ENCODE measurements at places on chromosomes 13 and 19. TPM values are rescaled to one million over a fixed set of nuclear protein-coding genes. Genes with fewer than 3 reads are reported as not detected.

DNA sequence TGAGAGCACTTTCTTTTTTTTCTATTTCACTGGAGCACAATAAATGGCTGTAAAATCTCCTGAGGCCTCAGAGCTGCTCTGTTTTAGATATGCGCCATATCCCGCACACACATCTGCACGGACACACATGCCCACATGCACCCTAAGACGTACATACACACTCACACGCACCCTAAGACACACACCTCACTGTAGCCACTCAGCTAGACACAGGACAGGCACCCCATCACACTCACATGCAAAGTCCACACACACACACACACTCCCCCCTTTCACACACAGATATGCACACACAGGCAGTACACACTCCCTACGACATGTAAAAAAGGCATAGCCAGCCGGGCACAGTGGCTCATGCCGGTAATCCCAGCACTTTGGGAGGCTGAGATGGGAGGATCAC lies 8.8 kb downstream of the ELOF1 start:
- no peaks in the 10 kb centered on the region for H3K4me1 ChIP-seq
- H3K27me3 ChIP-seq: no peaks in the 10 kb centered on the region
- no peak overlapping the region for H3K27ac ChIP-seq
- H3K36me3 ChIP-seq: no peaks in the 10 kb centered on the region
- DNase-seq: no peak
- H3K4me3 ChIP-seq: no peak overlapping the region

DNA sequence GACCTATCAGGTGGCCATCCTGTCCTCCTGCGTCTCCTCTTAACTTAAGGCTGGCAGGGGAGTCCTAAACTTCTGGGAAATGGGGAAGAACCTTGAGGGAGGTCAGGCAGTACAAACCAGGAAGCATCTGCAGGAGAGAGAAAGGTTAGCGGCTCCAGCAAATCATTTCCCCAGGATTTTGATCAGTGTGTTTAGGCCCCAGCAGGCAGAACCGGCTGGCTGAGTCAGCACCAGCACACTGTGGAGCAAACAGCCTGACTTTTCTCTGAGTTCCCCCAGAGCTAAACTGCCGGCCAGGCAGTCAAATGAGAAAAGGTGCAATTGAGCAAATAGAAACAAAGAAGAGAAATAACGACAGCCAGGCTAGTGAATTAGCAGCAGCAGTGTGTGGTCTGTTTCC lies 46.7 kb upstream of the MEDAG start:
- DNase-seq: no peak
- H3K27ac ChIP-seq: no peak overlapping the region
- no peaks in the 10 kb centered on the region for H3K27me3 ChIP-seq
- no peaks in the 10 kb centered on the region for H3K36me3 ChIP-seq

- H3K27ac ChIP-seq: no peak overlapping the region
- H3K27me3 ChIP-seq: no peaks in the 10 kb centered on the region
- DNase-seq: peak; percentile 22
- no peaks in the 10 kb centered on the region for H3K36me3 ChIP-seq
These were observed 15.9 kb upstream of the C13orf46 start for GRCh38 chr13:113989585-113990300.

The POMP gene
- total RNA-seq: 20.2 TPM

DNA sequence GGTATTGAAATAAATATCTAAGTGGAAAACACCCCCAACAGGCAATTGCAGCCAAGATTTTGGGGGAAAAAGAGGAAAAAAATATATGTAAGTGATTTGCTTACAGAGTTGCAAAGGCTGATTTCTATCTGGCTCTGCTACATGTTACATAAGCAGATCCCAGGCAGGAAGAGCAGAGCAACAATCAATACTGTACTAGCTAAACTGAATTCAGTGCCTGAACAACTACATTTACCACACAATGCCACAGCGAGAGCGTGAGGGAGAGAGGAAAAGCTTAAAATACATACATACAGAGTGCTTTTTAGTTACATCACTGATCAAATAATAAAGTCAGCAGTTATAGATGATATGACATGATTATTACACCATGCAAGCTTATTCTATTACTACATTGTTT lies 665.6 kb upstream of the ARGLU1 start:
- no peak for DNase-seq
- H3K27ac ChIP-seq: no peak overlapping the region
- H3K27me3 ChIP-seq: no peaks in the 10 kb centered on the region
- H3K4me1 ChIP-seq: no peaks in the 10 kb centered on the region
- no peak overlapping the region for H3K4me3 ChIP-seq

GRCh38 chr13:23325191-23325590 lies 108.3 kb downstream of the SACS start:
- H3K36me3 ChIP-seq: no peaks in the 10 kb centered on the region
- no peaks in the 10 kb centered on the region for H3K4me1 ChIP-seq
- H3K27ac ChIP-seq: no peak overlapping the region
- no peaks in the 10 kb centered on the region for H3K27me3 ChIP-seq
- no peak overlapping the region for H3K4me3 ChIP-seq

The HOMER3 gene
- total RNA-seq: 6.7 TPM

The SLC25A41 gene
- 0.20 TPM for total RNA-seq

The DHDH gene
- 0.28 TPM for total RNA-seq

DNA sequence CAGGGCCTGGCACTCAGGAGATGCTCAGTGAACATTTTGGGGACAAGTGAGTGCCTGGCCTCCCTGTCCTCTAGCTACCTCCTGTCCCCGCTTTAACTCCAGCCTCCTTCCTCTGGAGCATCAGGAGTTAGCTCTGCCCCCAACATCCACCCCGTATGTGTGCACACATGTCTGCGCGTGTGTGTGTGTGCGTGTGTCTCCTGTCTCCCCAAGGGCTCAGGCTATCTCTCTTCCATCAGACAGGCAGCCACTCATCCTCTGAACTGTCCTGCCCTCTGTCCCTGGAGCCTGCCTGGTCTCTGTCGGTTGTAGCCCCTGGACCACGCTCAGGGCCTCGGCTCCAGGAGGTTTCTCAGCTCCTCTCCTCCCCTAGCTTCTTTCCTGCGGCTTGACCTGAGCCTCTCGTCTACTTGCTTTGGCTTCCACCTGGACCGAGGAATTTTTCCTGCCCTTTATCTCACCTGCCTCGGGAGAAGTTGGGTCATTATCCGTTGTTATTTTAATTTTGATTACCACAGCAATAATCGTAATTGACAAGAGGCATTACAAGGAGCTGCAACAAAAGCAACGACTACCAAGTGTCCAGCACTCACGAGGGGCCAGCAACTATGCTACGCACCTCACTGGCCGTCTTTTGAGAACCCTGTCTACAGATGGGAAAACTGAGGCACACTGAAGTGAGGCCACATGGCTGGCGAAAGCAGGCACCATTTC lies 32.0 kb upstream of the ASF1B start:
- no peak overlapping the region for H3K4me3 ChIP-seq
- no peak overlapping the region for H3K27ac ChIP-seq
- H3K36me3 ChIP-seq: no peaks in the 10 kb centered on the region
- H3K27me3 ChIP-seq: no peaks in the 10 kb centered on the region

The GGN gene
- total RNA-seq: 0.28 TPM

GRCh38 chr13:60583911-60584753 lies 187.1 kb downstream of the TDRD3 start:
- no peak for DNase-seq
- no peaks in the 10 kb centered on the region for H3K36me3 ChIP-seq
- H3K27me3 ChIP-seq: no peaks in the 10 kb centered on the region

DNA sequence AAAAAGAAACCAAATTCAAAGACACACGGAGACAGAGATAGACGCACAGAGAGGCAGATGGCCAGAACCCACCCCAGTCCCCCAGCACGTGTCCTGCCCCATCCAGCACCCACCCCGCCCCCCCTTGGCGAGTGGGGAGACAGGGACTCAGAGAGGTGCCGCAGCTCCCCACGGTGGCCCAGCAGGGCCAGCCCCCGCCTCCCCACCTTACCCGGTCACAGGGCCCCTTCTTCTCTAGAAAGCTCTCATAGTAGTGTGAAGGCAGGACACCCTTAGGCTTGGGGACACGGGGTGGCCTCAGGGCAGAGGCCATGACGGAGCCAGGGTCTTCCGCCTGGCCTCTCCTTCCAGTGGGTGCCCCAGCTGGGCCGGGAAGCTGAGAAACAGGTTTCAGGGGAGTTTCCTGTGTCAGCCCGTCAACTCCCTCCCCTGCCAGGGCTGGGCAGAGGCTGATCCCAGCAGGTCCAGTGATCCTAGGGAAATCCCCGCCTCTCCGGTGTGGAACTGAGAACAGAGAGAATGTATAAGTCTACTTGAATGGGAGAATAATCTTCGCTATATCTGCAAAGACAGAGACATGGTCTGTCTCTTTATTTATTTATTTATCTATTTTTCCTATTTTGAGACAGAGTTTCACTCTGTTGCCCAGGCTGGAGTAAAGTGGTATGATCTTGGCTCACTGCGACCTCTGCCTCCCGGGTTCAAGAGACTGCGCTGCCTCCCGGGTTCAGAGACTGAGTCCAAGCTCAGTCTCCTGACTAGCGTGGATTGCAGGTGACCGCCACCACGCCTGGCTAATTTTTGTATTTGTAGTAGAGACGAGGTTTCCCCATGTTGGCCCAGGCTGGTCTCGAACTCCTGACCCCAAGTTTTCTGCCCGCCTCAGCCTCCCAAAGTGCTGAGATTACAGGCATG lies at the start of gene STAP2:
Gene STAP2, minus strand, starts transcription at position 387 of the 915 bp plus-strand sequence. Its CDS starts 74 bp downstream, at position 313.
- peak within 1 kb of the TSS; percentile 43 for H3K27ac ChIP-seq
- peak; percentile 81 for DNase-seq
- H3K36me3 ChIP-seq: no peaks in the 10 kb centered on the region
- H3K27me3 ChIP-seq: no peaks in the 10 kb centered on the region

The KLF1 gene
- total RNA-seq: not detected

DNA sequence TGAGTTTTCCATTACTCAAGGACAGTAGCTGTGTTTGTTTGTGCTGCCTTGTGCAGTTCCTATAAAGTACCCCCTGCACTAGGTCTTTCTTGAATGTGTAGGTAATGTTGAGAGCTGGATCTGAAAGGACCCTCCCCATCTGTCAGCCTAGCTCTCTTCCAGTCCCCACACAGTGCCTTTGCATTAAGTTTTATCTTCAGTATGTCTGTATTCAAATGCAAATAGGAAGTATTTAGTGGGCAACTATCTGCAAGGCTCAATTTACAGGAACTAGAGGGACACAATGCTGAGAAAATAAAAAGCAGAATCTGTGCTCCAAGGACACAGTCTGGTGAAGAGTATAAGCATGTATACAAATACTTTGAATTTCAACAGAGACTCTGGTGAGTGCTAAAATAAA lies 558.5 kb downstream of the RFC3 start:
- H3K27me3 ChIP-seq: no peaks in the 10 kb centered on the region
- no peaks in the 10 kb centered on the region for H3K36me3 ChIP-seq
- DNase-seq: no peak
- H3K4me3 ChIP-seq: no peak overlapping the region
- no peak overlapping the region for H3K27ac ChIP-seq
- H3K4me1 ChIP-seq: no peaks in the 10 kb centered on the region

DNA sequence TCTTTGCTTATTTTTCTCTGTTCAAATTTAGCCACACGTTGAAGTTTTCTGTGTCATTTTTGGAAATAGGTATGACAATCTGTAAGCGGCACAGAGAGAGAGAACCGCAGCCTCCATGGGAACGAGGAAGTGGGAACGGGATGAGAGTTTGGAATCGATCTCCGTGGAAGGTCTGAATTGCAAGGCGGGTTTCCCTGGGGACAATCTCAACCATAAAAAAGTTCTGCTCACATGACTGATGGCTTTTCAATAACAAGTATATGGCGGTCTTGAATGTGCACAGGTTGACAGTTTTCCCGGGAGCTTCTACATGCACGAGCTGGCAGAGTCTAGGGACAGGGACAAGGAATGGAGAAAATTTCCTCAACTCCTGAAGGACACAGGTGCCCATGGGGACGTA lies 90.9 kb downstream of the INSR start:
- H3K4me3 ChIP-seq: no peak overlapping the region
- no peaks in the 10 kb centered on the region for H3K27me3 ChIP-seq
- peaks cover 42% of the 10 kb centered on the region for H3K4me1 ChIP-seq
- no peaks in the 10 kb centered on the region for H3K36me3 ChIP-seq
- peak overlapping the region; percentile 93 for H3K27ac ChIP-seq

DNA sequence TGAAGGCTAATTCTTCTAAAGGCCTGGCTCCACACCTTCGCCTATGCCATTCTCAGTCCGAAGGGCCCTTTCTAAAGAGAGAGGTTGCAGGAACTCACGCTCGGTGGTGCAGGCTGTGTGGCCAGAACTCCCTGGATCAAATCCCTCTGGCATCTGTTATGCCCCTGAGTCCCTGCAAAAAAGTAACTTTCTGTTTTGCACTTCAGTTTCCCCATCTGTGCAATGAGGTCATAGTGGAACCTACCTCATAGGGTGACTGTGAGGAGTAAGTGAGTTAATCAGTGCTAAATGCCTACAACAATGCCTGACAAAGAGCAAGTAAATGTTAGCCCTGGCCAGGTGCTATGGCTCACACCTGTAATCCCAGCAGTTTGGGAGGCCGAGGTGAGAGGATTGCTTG lies 7.3 kb downstream of the IGSF23 start:
- H3K4me3 ChIP-seq: no peak overlapping the region
- H3K4me1 ChIP-seq: no peaks in the 10 kb centered on the region
- no peaks in the 10 kb centered on the region for H3K27me3 ChIP-seq
- H3K36me3 ChIP-seq: no peaks in the 10 kb centered on the region
- no peak overlapping the region for H3K27ac ChIP-seq

- H3K4me3 ChIP-seq: no peak overlapping the region
- H3K36me3 ChIP-seq: no peaks in the 10 kb centered on the region
- H3K4me1 ChIP-seq: no peaks in the 10 kb centered on the region
These were observed 2770.4 kb upstream of the PCDH20 start for GRCh38 chr13:64186071-64186470.

GRCh38 chr13:43397111-43397510 lies 373.7 kb downstream of the DNAJC15 start:
- H3K36me3 ChIP-seq: no peaks in the 10 kb centered on the region
- no peak overlapping the region for H3K27ac ChIP-seq
- no peak overlapping the region for H3K4me3 ChIP-seq
- DNase-seq: no peak

The FFAR3 gene
- not detected for total RNA-seq

The LIM2 gene
- not detected for total RNA-seq

GRCh38 chr13:48156466-48156865 lies 61.6 kb upstream of the MED4 start:
- peaks cover 14% of the 10 kb centered on the region for H3K4me1 ChIP-seq
- DNase-seq: no peak
- H3K27me3 ChIP-seq: no peaks in the 10 kb centered on the region
- H3K36me3 ChIP-seq: no peaks in the 10 kb centered on the region
- H3K27ac ChIP-seq: peak overlapping the region; percentile 23

- H3K4me3 ChIP-seq: no peak overlapping the region
- H3K27ac ChIP-seq: peak overlapping the region; percentile 70
- no peaks in the 10 kb centered on the region for H3K27me3 ChIP-seq
- H3K4me1 ChIP-seq: peaks cover 13% of the 10 kb centered on the region
- H3K36me3 ChIP-seq: peaks cover 45% of the 10 kb centered on the region
- no peak for DNase-seq
These were observed 17.9 kb upstream of the EPHX3 start for GRCh38 chr19:15249972-15250639.

The RFX1 gene
- 10.6 TPM for total RNA-seq

- H3K4me3 ChIP-seq: no peak within 1 kb of the TSS
- no peaks in the 10 kb centered on the region for H3K27me3 ChIP-seq
- H3K36me3 ChIP-seq: no peaks in the 10 kb centered on the region
- H3K4me1 ChIP-seq: no peaks in the 10 kb centered on the region
These were observed at the start of gene PGLYRP2 for GRCh38 chr19:15479391-15480345. Gene PGLYRP2, minus strand, starts transcription at chr19:15479501. Its CDS starts 130 bp downstream, at chr19:15479371.

Data from pancreas (tissue), 10 donors.